Activated naive CD4-positive, alpha-beta T cell treated with anti-CD3 and anti-CD28 coated beads, Interleukin-2, amount 50 U/mL, for 16 hours (primary cell): ENCODE measurements at places on chromosomes 7 and 10.
A peak's percentile ranks its signal among the peaks of the same experiment; 100 is the strongest.

GRCh38 chr10:35690534-35690933 is 48.4 kb upstream of the FZD8 start:
- DNase-seq, result no peak

DNA sequence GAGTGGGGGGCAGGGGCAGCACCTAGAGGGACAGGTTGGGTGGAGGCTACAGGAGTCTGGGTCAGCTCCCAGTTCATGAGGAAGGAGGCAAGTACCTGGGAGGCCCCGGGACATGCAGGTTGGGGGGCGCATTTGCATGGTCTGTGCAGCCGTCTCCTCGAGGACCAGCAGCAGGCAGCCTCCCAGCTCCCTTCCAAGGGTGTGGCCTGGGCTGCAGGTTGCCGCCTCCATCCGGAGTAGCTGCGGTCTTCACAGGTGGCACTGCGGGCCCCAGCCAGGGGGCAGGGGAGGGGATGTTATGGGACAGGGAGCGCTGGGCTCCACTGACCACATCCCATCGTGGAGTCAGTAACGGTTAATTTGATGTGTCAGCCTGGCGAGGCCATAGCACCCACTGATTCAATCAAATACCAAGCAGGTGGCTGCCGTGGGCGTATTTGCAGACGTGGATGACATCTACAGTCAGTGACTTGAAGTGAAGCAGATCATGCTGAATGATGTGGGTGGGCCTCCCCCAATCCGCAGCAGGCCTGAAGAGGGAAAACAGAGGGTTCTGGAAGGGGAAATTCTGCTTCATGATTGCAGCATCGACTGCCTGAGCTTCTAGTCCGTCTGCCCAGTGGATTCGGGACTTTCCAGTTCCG is 81.6 kb downstream of the PRKAG2 start:
- peak; percentile 53 for DNase-seq

- DNase-seq, result no peak
Observed at GRCh38 chr7:10618953-10619352, 354.7 kb upstream of the PHF14 start.

DNA sequence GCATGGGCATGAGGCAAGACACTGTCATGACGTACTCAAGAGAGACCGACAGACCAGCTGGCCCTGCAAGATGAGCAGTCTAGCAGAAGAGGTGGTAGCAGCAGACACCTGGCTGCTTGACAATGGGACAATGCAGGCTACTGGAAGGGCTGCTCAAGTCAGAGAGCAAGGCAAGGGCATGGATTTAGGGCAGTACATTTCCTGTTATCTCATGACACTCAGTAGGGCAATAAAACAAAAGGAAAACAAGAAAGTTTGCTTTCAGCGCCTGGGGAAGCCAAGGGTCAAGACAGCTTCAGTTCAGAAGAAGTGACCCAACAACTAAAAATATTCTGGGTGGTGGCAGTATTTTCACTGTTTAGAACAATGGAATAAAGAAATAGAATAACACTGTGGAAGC is 331.8 kb upstream of the PHYHIPL start:
- no peak for DNase-seq

- no peak for DNase-seq
Observed at GRCh38 chr10:80174641-80175395, 30.5 kb downstream of the ANXA11 start.

DNA sequence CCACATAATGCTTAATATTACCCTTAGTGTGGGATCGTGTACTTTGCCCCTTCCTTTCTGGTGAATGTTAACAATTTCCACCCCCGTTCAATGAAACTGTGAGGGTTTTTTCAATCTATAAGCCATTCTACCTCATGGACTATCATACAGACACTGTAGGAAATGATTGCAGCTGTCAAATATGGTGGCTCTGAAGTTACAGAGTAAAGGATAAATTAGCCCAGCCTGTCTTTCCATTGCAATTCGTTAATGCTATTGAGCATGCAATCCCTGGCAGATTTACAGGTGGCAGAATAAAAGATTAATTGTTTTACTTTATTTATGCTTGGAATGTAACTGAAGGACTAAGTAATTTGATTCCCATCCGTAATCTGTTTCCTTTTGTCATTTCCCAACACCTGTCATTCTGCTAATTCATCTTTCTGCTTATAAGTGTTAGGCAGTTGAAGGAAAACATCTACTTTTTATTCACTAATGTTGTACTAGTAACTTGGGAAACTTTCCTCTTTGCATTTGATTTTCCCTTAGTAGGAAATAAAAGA is 1211.6 kb upstream of the LRRN3 start:
- DNase-seq, result no peak

- DNase-seq, result no peak
Observed at GRCh38 chr7:46450425-46450824, 529.4 kb upstream of the IGFBP3 start.

DNA sequence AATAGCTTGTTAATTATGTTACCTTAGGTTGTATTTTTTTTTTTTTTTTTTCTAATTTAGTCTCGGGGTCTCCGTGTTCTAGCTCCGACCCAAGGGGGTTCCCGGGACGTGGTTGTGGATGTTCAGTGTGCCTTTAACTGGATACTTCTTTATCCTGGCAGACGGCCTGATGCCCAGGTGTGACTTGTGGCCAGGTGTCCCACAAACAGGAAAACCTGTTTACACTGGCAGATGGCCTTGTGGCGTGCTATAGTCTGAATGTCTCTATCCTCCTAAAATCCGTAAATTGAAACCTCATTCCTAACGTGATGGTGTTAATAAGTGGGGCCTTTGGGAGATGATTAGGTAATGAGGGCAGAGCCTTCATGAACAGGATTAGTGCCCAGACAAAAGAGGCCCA is 546.4 kb upstream of the C7orf33 start:
- no peak for DNase-seq

DNA sequence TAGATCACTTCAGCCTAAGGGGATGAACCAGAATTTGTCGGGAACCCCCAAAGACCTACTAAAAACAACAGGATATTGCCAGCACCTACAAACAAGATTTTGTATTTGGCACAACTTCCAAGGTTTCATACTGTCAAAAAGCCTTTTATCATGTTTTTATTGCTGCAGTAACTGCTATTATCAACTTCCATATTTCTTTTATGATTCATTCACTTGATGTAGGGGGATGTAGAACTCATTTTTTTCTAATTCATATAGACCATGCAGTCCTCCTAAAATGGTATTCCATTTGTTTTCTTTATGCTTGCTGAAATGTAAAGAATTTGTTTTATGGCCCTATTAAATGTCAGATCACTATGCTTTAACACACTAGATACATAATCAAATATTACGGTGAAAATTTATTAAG is 30.0 kb upstream of the WNT16 start:
- DNase-seq, result no peak

GRCh38 chr7:1663223-1663622 is 6.9 kb upstream of the ELFN1 start:
- DNase-seq, result no peak

GRCh38 chr7:87463982-87464381 is 11.5 kb downstream of the ABCB4 start:
- no peak for DNase-seq

- no peak for DNase-seq
Observed at GRCh38 chr7:22945584-22945983, 68.3 kb downstream of the HYCC1 start.

DNA sequence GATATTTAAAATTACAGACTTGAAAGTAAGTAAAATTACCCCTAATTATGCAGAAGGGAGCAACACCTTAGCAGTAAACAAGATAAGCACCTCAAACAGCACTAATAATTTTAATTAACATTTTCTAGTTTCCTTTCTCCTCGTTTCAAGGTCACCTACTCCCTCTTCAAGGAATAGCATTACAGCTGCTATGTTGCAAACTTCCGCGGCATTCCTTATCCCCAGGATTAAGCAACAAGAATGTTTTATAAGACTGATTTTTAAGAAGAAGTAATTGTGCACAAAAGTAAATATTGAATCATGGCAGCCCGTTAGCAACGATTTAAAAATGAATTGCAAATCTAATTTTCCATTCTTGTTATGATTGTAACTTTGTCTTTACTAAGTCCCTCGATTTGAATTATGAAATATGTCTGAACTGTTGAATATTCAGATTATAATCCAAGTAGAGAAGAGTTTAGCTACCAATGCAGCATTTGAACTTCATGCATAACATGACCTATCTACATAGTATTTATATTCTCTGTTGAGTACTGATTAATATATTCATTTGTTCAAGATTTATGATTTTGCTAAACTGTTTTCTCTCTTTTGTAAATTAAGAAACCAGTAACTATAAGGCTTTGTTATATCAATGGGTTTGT is 593.5 kb upstream of the MGMT start:
- DNase-seq, result no peak

DNA sequence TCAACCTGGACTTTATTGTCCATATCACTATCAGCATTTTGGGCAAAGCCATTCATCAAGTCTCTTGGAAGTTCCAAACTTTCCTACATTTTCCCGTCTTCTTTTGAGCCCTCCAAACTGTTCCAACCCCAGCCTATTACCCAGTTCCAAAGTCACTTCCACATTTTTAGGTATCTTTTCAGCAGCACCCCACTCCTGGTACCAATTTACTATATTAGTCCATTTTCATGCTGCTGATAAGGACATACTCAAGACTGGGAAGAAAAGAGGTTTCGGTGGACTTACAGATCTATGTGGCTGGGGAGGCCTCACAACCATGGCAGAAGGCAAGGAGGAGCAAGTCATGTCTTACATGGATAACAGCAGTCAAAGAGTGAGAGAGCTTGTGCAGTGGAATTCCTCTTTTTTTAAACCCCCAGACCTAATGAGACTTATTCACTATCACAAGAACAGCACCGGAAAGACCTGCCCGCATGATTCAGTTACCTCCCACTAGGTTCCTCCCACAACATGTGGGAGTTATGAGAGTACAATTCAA is 50.2 kb downstream of the NRF1 start:
- no peak for DNase-seq

DNA sequence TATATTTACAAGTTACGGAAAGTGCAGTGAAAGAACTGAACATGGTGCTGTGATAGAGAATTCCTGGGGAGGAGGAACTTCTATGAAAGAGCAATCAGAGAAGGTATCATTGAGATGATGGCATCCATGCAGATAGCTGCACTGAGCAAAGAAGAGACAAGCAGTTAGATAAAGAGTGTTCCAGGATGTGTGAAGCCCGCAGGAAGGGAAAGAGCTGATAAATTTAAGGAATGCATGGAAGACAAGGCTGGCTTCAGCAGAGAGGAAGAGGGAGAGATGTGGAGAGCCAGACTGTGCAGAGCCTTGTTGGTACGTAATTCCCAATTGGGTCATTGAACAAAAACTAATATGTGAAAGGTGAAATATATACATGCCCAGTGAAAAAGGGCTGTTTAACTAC is 538.9 kb downstream of the INHBA start:
- no peak for DNase-seq

GRCh38 chr10:11046776-11047160 is 29.1 kb downstream of the CELF2 start:
- DNase-seq, result no peak

DNA sequence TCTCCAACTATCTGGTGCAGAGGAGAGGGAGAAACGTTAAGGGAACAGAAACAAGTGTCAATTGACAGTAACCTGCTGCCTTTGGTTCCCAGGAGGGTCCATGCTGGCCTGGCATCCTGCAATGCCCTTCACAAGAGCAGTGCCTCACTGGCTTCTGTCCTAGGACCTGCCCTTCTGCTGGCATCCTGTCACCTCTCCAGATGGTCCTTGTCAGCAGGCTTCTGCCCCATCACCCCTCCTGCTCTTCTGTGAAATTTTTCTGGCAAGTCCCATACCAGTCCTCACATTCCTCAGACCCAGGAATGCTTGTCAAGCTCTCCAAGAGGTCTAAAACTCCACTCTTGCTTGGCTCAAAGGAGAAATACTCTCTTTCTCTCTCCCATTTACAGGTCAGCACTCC is 34.2 kb downstream of the C10orf67 start:
- DNase-seq, result no peak

- no peak for DNase-seq
Observed at GRCh38 chr10:22913474-22914092, 14.3 kb upstream of the ARMC3 start.

DNA sequence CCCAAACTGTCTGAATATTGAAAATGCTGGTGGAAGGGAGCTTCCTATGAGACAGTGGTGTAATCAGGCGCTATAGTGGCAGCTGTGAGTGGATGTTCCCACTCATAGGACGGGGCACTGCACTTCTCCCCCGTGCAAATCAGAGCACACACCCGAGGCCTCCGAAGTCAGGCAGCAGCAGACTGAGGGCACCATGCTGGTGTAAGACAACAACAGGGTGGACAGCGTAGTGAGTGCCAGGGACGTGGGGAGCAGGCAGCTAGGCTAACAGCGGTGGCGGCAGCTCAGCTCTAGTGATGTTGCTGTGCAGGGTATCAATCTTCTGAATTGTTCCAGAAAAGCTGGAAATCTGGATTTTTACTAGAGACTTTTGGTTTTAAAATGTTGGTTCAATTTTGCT is 19.2 kb downstream of the C10orf53 start:
- DNase-seq, result no peak

GRCh38 chr10:119336599-119336998 is 129.2 kb downstream of the GRK5 start:
- no peak for DNase-seq

GRCh38 chr10:111996103-111996502 is 187.5 kb downstream of the GPAM start:
- no peak for DNase-seq

DNA sequence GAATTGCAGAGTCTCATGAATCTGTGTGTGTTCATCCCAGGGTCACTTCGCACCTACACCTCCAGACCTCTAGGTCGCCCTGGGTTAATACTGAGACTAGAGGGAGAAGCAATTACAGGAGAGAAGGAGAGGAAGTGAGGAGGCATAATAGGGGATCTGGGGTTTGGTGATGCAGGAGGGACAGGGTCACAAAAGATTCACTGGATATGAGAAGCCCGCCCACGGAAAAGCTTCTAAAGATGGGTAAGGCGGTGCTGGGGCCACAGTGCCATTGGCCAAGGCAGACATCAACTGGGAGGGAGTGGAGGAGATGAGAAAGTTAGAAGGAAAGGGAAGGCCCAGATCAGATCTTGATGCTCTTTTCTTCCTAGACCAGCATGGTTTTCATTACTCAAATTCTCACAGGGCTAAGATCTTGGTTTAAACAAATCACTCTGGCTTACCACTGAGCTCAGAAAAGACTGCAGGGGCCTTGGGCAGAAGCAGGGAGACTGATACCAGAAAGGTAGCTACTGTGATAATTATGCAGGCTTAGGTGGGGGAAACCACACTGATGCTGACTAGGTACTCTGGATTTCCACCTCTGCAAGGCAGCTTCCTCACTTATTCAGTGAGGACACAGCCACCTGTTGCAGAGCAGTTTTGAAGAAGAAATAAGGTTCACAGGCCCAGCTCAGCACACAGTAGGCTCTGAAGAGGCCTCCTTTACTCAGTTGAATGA is 17.4 kb upstream of the ZNF273 start:
- DNase-seq, result no peak

GRCh38 chr7:127933146-127933545 is 98.1 kb downstream of the LRRC4 start:
- DNase-seq, result no peak

- DNase-seq, result no peak
Observed at GRCh38 chr7:43764807-43765491, 6.5 kb downstream of the BLVRA start.
